Stimulated activated naive B cell treated with anti-CD40 and anti-IgM and Interleukin-4, amounts not matched to agents 10 μg/mL and 1 μg/mL and 100 μg/mL, for 72 hours (primary cell): ENCODE measurements at places on chromosomes 6 and 20.

GRCh38 chr6:62716719-62717118, 430.7 kb upstream of the KHDRBS2 start:
- DNase-seq = no peak

DNA sequence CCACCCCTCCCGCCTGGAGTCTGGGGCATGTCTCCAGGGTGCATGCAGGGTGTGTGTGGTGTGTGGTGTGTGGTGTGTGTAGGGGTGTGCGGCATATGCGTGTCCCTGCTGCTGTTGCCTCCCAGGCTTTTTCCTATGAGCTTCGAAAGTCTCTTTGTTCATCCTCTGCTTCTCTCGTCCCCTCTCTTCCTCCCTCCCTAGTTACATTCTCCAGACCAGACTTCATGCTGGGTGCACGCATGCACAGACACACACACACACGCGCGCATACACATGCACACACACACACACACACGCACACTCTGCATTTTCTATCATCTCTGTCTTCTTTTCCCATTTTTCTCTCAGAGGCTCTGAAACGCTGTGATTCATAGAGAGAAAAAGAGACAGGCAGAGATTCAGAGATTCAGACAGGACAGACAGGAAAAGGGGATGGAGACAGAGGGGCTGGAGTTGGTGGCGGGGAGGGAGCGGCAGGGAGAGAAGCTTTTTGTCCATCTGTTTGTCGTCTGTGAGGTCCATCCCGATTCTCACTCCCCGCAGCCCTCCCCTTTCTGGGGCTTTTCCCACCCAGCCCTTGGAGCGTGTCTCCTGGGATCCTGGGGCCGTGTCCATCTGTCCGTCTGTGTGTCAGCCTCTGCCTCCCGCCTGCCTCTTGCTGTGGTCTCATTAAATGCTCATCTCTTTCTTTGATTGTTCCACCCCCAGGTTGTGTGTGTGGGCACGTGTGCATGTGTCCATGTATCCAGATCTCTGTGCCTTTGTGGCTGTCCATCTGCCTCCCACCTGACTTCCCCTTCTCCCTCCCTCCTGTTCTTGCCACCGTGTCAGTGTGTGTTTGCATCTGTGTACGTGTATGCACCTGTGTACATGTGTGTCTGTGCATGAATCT, 62.6 kb downstream of the SRC start:
- DNase-seq = no peak

DNA sequence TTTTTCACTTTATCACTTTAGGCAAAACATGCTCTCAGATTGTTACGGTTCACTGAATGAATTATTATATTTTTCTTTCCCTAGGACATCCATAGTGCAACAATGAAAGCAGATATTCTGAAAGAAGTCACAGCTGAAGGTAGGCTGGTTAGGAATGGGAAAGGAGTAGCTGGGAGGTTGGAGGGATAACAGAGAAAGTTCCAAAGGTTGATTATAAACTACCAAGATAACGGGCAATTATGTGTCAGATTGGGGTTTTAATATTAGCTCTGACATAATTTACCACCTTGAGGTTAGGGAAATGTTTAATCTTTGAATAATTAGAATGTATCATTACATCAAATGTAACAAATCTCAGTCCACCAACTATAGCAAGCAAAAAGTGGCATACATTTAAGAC, 96.5 kb downstream of the HTR1B start:
- no peak for DNase-seq

GRCh38 chr6:100574836-100575235, 110.1 kb upstream of the SIM1 start:
- DNase-seq = no peak

- no peak for DNase-seq
These were observed 47.2 kb downstream of the ADTRP start for GRCh38 chr6:11731423-11731822.
